ENCODE measurements at places on chromosomes 6 and 20.

GRCh38 chr20:400128-400453 lies 8.0 kb upstream of the RBCK1 start:
- DNase-seq: no peak

- no peak for DNase-seq
Observed at GRCh38 chr20:34943808-34944567, 11.6 kb downstream of the GSS start.

GRCh38 chr6:562052-562676 lies 94.7 kb downstream of the HUS1B start:
- DNase-seq: no peak

- DNase-seq: no peak
Observed at GRCh38 chr6:164107297-164107995, 692.9 kb downstream of the QKI start.

GRCh38 chr20:17969884-17970409 lies 1.1 kb downstream of the MGME1 start:
- no peak for DNase-seq

DNA sequence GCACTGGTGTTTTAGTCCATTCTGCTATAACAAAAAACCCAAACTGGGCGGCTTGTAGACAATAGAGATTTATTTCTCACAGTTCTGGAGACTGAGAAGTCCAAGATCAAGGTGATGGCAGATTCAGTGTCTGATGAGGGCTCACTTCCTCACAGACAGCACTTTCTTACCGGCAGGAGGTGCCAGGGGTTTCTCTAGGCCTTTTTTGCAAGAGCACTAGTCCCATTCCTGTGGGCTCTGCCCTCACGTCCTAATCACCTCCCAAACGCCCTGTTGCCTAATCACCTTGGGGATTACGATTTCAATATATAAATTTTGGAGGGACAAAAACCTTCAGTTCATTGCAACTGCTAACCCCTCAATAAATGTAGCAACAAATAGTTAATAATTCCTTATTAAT lies 140.0 kb upstream of the SGK1 start:
- no peak for DNase-seq

DNA sequence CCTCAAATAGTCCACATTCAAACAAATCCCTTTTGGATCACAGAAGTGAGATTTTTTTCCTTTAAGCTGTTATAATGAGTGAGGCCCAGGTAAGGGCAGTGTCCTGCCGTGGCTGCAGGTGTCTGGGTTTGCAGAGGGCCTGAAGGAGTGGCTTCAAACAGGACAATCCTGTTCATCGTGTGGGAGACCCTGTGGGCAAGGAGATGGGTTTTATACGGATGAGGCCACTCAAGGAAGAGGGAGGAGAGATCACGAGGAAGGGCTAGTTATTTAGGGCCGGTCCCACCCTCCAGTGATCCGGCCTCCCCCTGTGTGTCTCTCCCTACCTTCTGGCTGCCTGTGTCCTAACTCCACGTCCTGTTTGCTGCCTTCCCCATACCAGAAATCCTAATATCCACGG lies 33.8 kb downstream of the PPP1R14C start:
- no peak for DNase-seq

GRCh38 chr20:23625236-23625964 lies 12.4 kb downstream of the CST3 start:
- DNase-seq: no peak

GRCh38 chr6:31299511-31299910 lies 27.6 kb upstream of the HLA-C start:
- no peak for DNase-seq

DNA sequence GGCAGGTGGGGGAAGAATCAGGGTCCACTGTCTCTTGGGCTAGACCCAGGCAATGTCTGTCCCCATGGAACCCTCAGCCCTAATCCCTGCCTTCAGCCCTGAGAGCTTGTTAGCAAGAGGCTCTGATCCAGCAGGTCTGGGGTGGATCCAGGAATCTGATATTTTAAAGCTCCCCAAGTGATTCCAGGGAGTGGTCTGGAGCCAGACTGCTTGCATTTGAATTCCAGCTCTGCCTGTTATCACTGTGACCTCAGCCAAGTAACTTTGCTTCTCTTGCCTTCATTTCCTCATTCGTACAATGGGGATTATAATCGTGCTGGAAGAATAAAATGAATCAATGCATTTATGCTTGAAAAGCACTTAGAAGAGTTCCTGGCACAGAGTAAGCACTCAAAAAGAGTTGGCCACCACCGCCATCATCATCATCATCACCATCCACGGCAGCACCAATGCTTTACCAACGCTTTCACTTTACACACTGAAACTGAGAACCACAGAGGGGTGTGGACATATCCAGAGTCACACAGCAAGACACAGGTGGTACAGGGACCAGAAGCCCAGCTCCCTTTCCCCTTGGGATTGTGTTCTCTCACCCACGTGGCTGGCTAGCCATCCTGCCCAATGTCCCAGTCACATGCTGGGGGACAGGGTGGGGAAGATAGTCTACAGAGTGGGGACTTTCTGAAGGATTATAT lies 75.7 kb upstream of the RALY start:
- DNase-seq: no peak

DNA sequence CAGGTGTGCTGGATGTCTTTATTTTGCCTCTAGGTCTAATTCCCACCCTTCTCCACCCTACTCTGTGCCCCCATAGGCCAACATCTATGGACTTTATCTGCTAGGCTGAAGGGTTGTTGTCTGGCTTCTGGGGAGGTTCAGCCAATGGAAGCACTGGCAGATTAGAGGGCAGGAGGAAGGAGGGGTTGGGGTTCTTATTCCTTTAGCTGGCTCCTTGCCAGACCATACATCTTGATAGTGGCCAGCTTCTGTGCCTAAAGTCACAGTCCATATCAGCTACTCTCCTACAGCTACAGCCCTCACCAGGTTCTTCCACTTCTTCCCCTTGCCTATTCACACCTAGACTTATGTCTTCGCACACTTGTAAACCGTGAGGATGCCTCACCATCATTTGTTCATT lies 41.1 kb downstream of the ROS1 start:
- no peak for DNase-seq

GRCh38 chr6:167574431-167575151 lies 249.7 kb downstream of the TTLL2 start:
- DNase-seq: no peak

GRCh38 chr6:15526212-15526701 lies 136.6 kb downstream of the DTNBP1 start:
- no peak for DNase-seq

GRCh38 chr6:88848870-88849269 lies 114.5 kb downstream of the RNGTT start:
- no peak for DNase-seq

- no peak for DNase-seq
Observed at GRCh38 chr6:99032396-99032795, 84.7 kb upstream of the FBXL4 start.

GRCh38 chr6:136962661-136963060 lies 40.6 kb downstream of the SLC35D3 start:
- no peak for DNase-seq

- DNase-seq: no peak
Observed at GRCh38 chr6:16762550-16763477, 1.6 kb upstream of the ATXN1 start.

GRCh38 chr6:151722342-151722741 lies 85.1 kb upstream of the ESR1 start:
- DNase-seq: no peak

GRCh38 chr20:45223136-45223535 lies 2.0 kb downstream of the SEMG2 start:
- DNase-seq: no peak

DNA sequence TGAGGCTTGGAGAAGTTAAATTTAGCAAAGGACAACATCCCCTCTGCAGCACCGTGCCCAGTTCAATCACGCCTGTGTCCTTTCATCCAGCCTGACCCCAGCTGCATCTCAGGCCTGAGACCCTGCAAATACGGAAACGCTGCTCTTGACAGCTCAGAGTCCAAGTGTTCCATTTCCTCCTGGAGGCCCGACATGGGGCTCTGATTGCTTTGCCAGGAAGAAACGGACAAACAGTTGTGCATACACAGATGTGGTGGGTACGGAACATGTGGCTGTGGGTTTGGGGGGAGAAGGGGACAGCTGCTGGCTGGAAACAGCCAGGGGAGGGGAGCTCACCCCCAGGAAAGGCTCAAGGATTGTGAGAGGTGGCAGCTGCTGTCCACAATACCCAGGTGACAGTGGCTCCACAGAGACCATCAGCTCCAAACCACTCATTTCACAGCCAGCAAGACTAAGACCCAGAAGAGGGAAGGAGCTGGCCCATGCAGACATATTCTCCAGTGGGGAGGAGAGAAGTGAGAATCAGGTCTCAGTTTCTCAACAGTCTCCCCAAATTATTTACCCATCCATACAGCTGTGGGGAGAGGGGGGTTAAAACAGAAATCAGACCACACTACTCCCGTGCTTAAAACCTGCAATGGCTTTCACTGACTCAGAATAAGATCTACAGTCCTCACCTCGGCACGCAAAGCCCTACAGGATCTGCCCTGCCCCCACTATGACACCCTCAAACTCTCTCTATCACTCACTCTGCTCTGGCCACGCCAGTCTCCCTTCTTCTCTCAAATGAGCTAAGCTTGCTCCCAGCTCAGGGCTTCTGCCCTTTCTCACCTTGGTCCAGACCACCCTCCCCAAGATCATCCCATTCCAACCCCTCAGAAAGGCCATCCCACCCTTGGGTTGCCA lies 89.1 kb downstream of the PREX1 start:
- no peak for DNase-seq

DNA sequence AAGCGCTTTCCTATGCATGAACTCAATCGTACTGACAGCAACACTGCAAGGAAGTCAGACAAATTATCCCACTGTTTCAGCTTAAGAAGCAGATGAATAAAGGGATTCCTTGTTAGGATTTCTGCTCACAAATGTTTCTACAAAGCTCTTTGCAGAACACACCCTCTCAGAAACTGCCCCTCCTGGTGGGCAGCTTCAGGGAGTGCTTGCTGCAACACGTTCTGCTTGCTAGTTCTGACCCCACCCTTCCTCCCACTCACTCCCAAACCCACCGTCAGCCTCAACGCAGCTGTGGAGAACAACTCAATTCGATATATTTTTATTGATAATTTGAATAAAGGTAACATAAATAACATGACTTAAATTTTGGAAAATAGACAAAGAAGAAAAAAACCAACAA lies 250.8 kb upstream of the PRDM1 start:
- no peak for DNase-seq

DNA sequence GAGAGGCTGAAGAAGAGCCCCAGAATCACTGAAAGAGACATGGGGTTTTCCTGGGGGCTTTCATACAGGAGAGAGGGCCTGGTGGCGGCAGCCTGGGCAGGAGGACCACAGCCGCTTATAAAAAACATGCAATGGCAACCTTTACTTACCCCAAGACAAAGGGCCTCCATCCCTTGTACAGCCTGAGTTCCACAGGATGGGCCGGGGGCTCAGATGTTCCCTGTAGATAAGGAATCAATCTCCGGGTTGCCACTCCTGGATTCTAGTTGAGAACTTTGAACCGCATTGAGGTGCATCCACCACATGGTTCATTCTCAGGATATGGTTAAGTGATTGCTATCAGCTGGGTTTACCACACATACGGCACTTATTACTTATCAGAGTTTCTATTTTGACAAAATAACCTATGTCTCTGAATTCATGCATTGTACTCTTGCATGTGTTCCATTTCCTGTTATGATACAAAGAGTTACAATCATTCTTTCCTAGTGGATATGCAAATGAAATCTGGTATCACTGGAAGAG lies 677.6 kb downstream of the KIF16B start:
- no peak for DNase-seq

DNA sequence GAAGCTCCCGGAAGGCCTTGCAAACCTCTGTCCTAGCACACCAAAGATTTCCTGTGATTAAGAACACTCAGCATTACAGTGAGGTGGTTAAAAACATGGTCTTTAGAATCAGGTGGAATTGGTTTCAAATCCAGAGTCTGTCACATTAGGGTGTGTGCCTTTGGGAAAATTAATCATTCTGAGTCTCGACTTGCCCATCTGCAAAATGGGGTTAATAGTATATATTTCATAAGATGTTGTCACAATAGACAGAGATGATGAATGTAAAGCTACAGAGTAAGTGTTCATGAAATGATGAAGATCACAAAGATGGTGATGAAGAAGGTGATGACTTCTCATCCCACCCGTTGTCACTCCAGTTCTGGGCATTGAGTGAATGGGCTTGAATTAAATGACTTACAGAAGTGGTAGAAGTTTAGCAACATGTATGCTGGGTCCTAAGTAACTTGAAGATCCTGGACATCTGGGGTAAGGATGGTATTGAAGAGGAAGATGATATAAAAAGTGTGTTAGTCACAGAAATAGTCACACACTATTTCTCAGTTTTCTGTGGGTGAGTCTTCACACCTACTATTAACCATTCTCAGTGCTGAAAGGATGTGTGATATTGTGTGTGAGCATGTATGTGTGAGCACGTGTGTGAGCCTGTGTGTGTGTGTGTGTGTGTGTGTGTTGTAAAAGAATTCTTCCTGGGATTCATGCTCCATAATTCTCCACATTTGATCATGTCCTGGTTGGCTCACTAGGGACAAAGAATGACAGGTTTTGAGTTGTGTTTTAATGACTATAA lies 28.0 kb upstream of the NEDD9 start:
- DNase-seq: no peak

DNA sequence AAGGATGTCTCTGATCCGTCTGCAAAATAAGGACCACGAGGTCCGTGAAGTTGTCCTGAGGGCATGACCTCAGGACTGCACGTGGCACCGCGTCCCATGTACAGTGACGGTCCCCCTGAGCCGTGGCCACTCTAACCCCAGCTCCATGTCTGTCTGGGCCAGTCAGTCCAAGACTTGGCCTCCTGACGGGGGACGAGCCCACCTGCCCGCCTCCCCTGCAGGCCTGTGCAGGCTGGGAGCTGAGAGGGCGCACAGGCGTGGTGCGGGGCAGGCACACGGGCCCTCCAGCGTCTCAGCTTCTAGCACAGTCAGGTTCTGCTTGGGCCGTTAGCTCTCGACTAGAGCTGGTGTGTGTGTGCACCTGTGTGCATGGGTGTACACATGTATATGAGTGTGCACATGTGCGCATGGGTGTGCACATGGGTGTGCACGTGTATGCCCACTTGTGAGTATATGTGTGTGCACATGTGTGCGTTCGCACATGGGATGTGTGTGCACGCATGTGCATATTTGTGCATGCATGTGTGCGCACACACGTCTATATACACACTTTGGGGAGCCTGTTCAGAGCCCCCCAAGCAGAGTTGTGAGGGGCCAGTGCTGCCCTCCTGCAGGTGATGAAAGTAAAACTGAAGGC lies 307.0 kb downstream of the TAF4 start:
- peak; percentile 49 for DNase-seq

GRCh38 chr20:10253780-10254179 lies 35.1 kb downstream of the SNAP25 start:
- DNase-seq: no peak

- DNase-seq: no peak
Observed at GRCh38 chr20:6492271-6493055, 275.0 kb upstream of the BMP2 start.
